CD8-positive, alpha-beta T cell (primary cell): ENCODE measurements at places on chromosomes 6 and 20.

DNA sequence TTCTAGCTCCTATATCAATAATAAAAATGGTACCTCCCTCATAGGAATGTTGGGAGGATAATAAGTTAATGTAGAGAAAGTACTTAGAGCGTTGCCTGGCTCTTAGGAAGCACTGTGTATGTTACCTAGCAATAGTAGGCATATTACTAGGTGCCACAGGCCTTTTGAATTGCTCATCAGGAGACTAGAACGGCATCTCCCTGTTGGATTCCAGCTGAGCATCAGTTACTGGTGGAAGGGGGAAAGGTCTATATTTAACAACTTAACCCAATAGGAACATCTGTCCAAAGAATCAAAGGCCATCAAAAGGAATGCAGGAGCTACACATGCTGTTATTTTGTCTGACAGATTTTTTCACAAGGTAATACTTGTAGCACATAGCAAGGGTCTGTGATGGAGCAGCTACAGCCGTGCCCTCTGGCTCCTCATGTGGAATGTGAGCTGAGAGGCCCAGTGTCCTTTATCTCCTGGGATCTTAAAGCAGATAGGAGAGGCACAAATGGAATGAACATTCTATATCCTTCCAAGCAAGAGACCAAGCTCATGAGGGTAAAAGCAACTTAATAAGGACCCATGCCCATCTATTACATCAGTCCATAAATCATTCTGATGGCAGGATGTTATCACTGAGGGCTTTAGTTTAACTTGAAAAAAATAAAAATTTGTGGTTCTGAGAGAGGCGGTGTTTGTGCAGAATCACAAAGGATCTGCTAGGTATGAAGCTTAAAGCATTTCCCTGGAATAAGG lies 184.9 kb upstream of the LAMP5 start:
- no peak for DNase-seq

DNA sequence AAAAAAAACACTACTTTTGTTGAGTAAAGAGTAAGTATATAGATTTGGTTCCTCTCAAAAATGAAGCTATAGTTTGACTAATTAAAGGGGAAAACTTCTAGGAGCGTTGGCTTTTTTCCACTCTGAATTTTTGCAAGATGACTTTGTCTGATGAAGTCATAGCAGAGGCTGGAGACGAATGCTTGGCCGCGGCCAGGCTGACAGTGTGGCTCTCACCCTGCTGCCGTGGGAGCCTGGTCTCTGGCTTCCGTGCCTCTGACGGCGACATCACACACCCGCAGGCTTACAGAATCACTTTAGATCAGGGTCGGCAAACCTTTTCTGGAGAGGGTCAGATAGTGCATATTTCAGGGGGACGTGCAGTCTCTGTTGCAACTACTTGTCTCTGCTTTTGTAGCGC lies 145.0 kb downstream of the PHACTR3 start:
- no peak for DNase-seq

GRCh38 chr20:20233041-20233514 lies 134.8 kb upstream of the INSM1 start:
- DNase-seq: no peak

- DNase-seq: no peak
These were observed 13.0 kb downstream of the C6orf163 start for GRCh38 chr6:87357479-87358196.

DNA sequence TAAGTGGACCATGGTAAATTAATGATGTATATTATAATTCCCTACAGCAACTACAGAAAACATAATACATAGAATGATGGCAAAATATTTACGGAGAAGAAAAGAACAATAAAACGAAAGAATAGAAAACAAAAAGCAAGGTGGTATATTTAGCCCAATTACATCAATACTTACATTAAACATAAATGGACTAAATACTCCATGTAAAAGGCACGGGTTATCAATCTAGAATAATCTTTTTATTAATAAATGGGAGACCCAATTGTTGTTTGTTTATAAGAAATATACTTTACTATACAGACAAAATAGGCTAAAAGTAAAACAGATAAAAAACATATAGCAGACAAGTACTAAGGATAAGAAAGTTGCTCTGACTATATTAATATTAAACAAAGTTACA lies 137.2 kb downstream of the TASP1 start:
- no peak for DNase-seq

DNA sequence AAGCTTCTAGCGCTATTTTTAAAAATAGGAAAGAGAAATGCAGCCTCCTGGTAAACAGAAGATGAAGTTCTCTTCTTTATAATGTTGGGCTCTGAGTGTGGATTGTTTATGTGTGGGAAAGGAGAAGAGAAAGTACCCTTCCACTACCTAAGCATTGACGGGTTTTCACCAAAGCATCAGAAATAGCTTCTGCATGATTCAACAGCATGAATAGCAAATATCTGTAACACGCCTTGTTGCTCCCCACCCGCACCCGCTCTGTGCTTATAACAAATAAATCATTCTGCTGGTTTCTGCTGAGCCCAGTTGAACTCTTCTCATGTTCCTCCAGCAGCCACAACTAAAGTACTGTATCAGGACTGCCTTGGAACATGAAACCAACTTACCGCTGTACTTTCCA lies 20.7 kb downstream of the TXLNB start:
- DNase-seq: no peak

GRCh38 chr20:3135507-3136070 lies 24.1 kb downstream of the FASTKD5 start:
- DNase-seq: no peak

GRCh38 chr6:21200134-21200870 lies 393.2 kb upstream of the SOX4 start:
- no peak for DNase-seq

DNA sequence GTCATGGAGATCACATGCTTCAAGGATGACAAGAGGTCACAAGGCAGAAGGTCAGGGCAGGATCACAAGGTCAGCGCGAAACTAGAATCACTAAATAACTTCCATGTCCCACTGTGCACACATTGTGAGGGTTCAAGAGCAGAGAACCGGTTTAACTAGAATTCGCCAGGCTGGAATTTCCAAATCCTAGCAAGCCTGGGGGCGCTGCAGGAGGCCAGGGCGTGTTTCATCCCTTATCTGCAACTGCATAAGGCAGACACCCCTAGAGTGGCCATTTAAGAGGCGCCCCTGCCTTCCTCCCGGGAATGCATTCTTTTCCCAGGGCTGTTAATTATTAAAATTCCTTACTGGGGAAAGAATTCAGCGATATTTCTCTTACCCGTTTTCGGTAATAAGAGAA lies 40.2 kb upstream of the SLC22A1 start:
- DNase-seq: no peak

GRCh38 chr20:63568986-63569949 lies 4.8 kb downstream of the HELZ2 start:
- DNase-seq: no peak

DNA sequence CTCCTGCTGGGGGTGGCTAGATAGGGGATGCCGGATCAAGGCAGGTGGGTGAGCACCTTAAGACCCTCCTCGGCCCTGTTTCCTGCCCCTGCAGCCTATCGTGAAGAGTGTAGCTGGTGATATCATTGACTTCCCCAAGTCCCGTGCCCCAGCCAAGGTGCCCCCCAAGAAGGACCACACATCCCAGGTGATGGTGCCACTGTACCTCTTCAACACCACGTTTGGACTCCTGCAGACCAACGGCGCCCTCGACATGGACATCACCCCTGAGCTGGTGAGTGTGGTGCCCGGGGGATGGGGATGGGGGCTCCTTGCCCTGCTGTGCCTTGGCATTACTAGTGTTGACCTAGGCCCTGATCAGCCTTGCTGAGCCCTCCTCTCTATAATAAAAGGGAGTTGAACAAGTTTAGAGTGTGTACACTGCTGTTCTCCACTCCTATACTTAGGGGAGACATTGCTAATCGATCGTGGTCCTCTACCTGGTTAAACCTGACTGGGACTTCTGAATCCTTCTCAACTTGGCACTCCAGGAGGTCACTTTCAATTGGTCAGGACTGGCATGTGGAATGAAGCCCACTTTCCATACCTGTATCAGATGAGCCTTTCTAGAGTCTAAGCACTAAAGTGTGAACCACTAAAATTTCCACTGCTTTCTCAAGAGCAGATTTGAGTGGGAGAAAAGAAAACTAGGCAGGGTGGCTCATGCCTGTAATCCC lies 11.0 kb downstream of the BPIFB3 start:
- no peak for DNase-seq

DNA sequence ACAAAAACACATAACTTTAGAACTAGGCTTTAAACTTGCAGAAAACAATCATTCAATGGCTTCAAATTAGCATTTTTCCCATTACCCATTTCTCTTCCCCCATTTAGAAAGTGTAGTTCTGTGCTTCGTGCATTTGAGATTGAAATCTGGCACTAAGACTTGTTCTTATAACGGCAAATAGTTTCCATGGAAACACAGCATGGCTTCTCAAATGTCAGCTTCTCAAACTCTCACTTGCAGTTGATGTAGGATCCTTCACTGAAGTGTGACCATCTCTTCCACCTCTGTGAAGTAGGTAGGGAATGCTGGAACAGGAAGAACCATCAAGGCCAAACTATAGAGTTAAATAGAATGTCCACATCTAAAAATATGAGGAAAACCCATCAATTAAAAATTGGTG lies 52.2 kb downstream of the MANEA start:
- DNase-seq: no peak

- no peak for DNase-seq
These were observed 155.7 kb upstream of the EYA4 start for GRCh38 chr6:133085471-133085870.

GRCh38 chr20:34874094-34874654 lies 1.5 kb upstream of the GGT7 start:
- no peak for DNase-seq

DNA sequence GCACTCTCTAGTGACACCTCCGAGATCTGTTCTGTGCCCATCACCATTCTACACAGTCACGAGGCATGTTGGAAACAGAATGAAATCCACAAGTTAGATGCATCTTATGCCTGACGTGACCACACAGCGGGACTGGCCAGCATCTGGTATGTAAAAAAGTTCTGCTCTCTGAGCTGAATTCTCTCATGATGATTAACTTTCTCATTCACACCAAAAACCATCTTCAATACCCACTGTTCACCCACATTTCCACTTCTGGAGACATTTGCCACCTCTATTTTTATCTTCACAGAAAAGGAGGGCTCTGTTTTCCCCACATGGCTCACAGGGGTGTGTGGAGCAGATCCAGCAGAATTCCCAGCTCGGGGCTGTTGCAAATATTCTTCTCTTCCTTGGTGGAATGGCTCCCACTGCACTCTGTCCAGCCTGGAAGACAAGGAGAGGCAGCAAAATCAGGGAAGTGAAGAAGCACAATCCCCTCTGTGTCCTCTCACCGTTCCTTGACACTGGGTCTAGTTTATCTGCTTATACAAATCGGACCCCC lies 303.4 kb downstream of the TAF4 start:
- DNase-seq: no peak

DNA sequence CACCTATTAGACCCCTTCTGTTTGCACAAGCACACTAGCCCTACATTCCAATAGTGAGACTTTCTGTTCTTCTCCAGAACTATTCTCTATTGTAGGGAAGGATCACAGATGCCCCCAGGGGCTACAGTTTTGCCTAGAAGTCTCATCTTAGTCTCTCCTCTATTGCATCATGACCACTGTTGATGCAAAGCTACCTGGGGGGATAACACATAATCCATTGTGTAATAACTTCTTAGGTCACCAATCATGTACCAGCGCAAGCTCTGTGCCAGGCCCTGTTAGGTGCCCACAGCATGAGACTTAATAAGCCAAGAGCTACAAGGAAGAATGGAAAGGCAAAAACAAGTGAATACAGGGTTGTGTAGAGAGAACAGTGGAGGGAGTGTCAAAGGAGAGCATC lies 98.1 kb upstream of the TNFAIP3 start:
- no peak for DNase-seq

GRCh38 chr6:79467716-79468115 lies 69.5 kb downstream of the LCA5 start:
- DNase-seq: no peak

- DNase-seq: peak; percentile 35
These were observed 63.9 kb downstream of the FHL5 start for GRCh38 chr6:96626759-96627364.

- DNase-seq: no peak
These were observed 162.1 kb downstream of the AIG1 start for GRCh38 chr6:143222801-143223231.

DNA sequence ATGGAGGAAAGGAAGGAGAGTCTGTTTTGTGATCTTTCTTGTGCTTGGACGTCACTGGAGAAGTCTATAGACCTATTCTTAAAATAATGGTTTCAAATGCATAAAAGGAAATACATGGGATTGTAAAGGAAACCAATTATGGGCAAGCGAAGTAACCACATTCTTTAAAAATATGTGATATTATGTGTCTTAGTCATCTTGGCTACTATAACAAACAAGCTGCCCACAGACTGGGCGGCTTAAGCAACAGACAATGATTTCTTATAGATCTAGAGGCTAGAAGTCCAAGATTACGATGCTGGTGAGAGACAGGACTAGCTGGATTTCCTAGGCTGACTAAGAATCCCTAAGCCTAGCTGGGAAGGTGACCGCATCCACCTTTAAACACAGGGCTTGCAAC lies 49.4 kb upstream of the CD83 start:
- no peak for DNase-seq

DNA sequence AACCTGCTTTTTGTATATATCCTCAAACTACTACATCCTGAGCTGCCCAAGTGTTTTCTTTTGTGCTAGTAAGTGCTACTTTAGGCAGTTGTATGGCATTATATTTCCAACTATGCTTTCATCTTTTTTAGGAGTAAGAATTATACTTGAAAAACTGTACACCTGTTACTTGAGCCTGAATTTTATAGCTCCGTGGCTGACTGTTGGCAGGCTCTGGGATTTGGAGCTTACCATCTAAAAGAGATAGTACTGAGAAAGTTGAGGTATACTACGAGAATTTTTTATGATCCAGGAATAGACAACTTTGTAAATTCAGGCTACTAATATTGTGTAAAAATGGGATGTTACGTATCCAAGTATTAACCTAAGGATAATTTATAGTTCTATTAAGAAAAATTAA lies 32.4 kb downstream of the RNF217 start:
- no peak for DNase-seq

DNA sequence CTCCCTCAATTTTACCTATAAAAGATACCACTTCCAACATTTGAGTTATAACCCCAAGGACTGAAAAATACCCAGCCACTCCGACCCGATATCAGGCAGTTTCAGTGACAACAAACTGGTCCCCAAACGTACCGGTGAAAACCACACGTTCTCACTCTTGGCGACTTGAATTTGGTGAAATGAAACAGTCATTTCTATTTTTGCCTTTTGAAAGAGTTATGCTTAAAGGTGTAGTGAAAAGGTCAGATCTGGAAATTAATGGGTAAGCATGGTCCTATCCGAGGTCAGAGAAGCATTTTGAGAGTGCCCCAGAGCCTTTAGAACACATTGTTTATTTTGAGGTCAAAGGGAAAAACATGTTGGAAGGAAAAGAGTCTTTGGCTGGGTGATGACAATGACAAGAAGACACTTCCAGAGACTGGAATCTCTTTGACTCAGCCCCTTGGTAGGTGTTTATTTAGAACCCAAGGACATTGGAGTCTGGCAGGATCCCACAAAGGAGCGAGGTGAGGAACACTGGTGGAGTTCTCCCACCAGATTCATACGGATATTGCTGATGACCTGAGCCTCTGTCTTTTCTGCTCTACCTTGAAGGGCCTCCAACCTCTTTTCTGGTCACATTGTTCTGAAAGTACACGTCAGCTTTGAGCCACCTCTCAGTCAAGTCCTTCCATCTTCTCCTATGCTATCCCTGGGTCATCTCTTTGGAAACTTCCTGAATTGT lies 235.0 kb downstream of the GMPR start:
- no peak for DNase-seq
